ENCODE measurements at places on chromosomes 6 and 20. TPM values are rescaled to one million over a fixed set of nuclear protein-coding genes. Genes with fewer than 3 reads are reported as not detected.

Gene C20orf202
- total RNA-seq = 0.52 TPM

Gene SLC22A23
- 49.1 TPM for total RNA-seq

Gene SPATS1
- not detected for total RNA-seq

Gene TRIM10
- total RNA-seq = not detected

Gene FNDC1
- total RNA-seq = 0.07 TPM

Gene CCR6
- total RNA-seq = not detected

Gene TUBE1
- total RNA-seq = 51.6 TPM

Gene C4A
- total RNA-seq = 144 TPM

Gene TPD52L1
- total RNA-seq = 82.7 TPM

Gene EDN3
- total RNA-seq = 1.8 TPM

Gene DSP
- 2.3 TPM for total RNA-seq

Gene CALHM5
- 1.3 TPM for total RNA-seq

Gene ULBP2
- 2.4 TPM for total RNA-seq

Gene ZSWIM1
- total RNA-seq = 11.0 TPM

Gene CABLES2
- 9.0 TPM for total RNA-seq

Gene GPLD1
- total RNA-seq = 15.0 TPM

Gene FOXF2
- 5.1 TPM for total RNA-seq

Gene DOK5
- 18.9 TPM for total RNA-seq

Gene SYNJ2
- 62.7 TPM for total RNA-seq

Gene WASF1
- 88.6 TPM for total RNA-seq

Measured in dorsolateral prefrontal cortex (tissue), 122 donors.